Activated CD8-positive, alpha-beta memory T cell treated with anti-CD3 and anti-CD28 coated beads, Interleukin-2, amount 50 U/mL, for 48 hours (primary cell): ENCODE measurements at places on chromosomes 7 and 10.

- DNase-seq = no peak
These were observed 155.8 kb upstream of the RHOBTB1 start for GRCh38 chr10:61099756-61100155.

- no peak for DNase-seq
These were observed 74.3 kb upstream of the GNAI1 start for GRCh38 chr7:80060218-80060806.

GRCh38 chr10:62681211-62681940 is 123.1 kb upstream of the ADO start:
- DNase-seq = peak; percentile 85

DNA sequence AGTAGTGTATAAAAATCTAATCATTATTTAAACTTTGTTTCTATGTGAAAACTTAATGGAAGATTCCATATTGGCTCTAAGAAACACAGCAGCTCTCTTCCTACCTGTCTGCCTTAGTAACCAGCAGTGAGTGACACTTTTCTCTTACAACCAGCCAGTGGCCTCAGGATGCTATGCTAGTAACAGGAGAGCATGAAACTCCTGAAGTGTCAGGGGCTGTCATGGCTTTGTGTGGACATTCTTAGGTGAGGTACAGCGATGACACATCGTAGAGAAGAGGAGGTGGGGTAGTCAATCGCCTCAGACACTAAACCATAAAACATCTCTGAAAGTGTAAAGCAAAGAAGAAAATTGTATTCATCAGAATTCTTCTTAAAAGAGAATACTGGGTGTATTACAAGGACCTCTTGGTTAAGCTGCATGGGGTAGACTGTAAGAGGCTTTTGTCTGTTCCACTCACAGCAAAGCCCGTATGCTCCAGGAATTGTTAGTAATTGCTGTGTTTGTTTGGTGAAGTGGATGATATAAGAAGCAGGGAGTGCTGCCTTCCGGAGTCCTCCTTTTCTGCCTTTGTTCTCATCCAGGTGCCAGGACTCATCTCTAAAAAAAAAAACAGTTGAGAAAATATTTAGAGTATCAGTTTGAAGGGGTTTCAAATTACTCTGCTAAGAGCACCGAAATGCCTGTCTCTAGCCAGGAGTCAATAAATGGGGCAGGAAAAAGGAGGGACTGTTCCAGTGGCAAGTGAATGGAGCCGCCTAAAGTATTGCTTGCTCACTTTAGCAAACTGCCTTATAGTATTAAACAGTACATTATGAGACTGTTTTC is 518.8 kb downstream of the CNTNAP2 start:
- no peak for DNase-seq

DNA sequence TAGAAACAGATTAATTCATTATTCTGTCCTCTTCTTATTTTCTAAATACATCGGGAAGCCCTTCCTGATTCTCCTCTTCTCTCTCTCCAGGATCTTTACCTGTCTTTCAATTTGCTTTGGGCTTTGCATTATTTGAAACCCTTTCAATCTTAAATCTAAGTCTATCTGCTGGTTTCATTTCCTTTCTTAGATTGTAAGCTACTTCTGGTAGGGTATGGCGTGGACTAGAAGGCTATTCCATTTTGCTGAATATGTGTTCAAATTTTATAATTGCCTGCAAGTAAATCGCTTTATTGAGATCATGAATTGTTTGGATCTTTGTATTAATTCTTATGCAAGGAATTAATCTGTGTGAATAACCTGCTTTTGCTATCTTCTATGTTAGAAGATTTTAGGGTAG is 11.1 kb downstream of the STAM start:
- DNase-seq = no peak

GRCh38 chr7:156220701-156221100 is 408.4 kb upstream of the SHH start:
- no peak for DNase-seq

DNA sequence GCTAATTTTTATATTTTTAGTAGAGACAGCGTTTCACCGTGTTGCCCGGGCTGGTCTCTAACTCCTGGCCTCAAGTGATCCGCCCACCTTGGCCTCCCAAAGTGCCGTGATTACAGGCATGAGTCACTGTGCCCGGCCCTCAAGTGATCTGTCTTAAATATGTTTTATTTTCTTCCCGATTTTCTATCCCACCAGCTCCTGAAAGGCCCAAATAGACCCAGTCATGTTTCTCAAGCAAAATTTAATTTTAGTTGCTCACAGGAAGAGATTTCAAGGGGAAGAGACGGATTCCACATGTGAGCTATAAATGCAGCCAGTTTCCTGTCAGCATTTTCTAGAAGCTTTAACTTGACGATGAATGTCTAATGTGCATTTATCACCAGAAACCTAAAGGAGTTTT is 12.0 kb downstream of the DENND10 start:
- no peak for DNase-seq

DNA sequence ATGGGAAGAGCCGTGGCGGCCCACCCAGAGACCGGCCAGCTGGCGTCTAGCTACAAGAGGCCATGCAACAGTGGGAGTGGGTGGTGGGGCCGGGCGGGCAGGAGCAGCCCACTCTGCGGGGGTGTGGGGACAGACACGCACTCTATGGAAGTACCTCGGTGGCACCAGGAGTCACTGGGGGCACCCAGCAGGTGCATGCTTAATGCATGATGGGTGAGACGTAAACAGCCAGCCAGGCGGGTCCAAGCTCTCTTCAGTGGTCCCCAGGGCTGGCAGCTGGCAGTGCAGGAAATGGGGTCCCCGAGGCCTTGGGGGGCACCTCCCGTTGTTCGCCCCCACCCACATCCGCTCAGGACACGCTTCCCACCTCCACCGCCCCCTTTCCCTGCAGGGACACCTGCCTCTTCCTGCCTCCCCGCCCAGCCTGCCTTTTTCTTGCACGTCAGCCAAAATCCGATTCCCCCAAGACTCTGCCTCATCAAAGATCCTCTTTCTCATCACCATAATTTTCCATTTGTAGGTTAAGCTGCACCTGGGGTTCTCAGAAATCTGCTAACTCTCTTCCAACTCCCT is 22.6 kb upstream of the PSMG3 start:
- DNase-seq = no peak

- DNase-seq = no peak
These were observed 109.5 kb upstream of the CDK6 start for GRCh38 chr7:92945840-92946239.

GRCh38 chr7:112263519-112263918 is 57.0 kb downstream of the ZNF277 start:
- no peak for DNase-seq

DNA sequence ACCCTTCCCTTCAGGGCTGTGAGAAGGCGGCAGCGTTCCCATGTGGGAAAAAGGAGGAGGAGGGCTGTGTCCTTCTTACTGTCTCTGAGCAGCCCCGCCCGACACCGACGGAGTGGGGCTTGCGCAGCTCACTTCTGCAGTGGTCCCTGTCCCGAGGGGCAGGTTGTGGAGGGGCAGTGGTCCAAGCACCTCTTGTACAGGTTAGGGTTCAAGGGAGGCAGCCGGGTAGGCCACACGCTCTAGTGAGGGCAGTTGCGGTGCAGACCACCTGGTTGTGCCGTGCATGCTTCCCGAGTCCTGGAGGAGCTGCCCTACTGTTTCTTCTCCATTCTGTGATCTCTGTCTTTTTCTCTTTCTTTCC is 32.8 kb downstream of the AGAP3 start:
- DNase-seq = no peak

GRCh38 chr10:114749014-114749413 is 72.6 kb upstream of the FHIP2A start:
- DNase-seq = no peak

DNA sequence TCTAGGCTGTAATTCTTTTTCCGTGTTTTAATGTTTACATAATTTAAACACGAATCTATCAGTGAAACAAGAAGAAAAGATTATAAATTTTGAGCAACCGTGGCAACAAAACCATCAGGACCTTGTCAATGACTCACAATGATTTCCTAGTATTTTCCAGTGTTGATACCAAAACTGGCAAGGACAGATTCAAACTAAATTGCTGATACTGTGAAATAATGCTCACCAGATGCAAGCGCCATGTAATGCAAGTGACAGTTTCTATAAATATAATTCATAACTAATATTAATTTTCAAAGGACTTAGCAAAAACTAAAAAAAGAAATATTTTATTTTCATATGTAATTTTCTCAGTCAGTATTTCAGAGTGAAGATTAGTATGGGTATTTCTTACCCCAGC is 203.6 kb downstream of the LRRN3 start:
- DNase-seq = no peak

- no peak for DNase-seq
These were observed 58.4 kb upstream of the MACROH2A2 start for GRCh38 chr10:69994262-69994661.

DNA sequence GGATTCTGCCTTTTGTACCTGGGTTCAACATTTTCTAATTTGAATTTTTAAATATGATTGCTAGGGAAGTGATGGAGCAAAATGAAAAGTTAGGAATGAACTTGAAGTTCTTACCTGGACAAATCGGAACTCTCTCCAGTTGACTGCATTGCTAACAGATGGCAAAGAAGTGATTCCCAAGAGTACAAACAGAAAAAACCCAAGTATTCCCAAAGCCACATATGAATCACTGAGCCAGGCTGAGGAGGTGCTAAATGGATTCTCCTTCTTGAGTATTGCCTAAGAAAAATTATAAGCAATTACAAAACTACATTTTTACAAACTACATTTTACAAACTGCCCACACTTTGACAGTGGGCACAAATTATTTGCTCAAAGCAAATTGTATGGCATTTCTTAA is 25.9 kb downstream of the STEAP4 start:
- no peak for DNase-seq

DNA sequence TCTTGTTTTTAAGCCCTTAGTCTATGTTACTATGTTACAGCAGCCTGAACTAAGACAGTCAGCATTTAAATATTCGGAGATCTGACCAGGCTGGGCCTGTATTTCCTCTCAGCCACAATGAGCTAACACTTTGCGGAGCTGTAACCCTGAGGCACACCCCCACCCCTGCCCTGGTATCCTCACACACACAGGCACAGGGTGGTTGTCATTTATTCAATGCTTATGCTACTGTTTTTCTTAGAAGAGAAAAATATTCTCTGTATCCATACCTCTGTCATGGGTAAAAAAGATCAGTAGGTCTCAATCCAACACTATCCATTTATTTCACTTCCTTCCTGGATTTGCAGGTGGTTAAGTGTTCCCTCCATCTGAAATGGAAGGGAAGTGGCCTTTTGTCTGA is 80.3 kb upstream of the TRIL start:
- no peak for DNase-seq

GRCh38 chr7:8176370-8177081 is 85.4 kb downstream of the ICA1 start:
- peak; percentile 65 for DNase-seq

DNA sequence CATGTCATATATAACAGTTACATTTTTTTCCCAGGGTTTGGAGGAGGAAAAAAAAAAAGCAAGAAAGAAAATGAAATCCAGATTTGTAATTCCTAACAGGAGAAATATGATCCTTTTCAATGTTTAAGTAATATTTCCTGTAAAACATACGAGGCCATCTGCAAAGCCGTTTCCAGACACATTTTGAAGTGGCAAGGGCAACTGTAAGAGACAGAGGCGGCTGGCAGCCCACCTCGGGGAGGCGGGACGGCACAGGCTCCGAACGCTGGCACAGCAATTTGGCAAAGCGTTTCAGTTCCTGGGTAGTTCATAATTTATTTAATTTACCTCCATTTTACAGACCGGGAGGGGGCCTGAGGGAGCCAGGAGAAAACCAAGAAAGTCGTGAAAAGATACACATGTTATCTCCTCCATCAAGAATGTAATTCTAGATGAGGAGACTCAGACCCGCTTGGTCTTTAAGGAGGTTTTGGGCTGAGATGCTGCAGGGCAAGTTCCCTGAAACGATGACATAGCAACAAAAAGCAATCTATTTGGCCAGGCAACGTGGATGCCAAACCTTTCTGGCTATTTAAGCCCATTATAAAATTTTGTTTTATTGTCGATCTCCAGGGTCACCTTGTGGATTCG is 448.5 kb upstream of the MKI67 start:
- DNase-seq = no peak

- no peak for DNase-seq
These were observed 51.5 kb downstream of the RBM17 start for GRCh38 chr10:6140141-6140841.

GRCh38 chr7:116588225-116588624 is 63.4 kb downstream of the CAV1 start:
- DNase-seq = no peak

DNA sequence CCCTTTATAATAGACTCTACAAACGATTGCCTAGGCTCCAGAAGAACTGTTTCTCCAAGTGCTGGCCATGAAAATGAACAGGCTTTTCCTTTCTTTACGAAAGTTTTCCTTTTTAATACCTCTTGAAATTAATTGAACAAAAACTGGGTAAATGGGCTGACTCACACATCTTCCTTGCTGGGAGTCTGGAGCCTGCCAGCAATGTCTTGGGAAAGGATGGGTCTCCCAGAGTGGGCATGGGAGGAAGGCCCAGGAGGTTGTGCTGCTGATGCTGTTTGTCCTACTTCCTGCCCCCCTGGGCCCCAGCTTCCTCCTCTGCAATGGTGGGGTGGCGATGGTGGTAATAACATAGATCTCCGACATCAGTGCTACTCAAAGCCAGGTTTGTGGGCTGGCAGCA is 174.1 kb downstream of the RPS24 start:
- no peak for DNase-seq

DNA sequence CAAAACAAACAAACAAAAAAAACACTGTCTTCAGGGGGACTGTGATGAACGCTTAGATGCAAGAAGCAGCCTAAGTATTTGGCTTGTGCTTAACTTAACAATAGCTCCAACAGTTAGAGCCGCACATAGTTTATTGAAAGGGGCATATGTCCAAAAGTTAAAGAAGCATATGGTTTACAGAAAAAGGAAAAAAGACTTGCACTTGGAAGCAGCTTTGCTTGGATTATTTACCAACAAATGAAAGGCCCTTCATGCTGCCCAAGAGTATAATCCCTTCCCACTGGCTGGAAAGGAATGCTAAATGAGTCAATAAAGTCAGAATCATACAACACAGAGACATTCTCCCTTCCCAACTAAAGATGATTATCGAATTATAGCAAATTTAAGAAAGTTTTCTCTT is 77.9 kb downstream of the GLI3 start:
- no peak for DNase-seq

GRCh38 chr10:51047857-51048256 is 26.4 kb upstream of the PRKG1 start:
- DNase-seq = no peak

DNA sequence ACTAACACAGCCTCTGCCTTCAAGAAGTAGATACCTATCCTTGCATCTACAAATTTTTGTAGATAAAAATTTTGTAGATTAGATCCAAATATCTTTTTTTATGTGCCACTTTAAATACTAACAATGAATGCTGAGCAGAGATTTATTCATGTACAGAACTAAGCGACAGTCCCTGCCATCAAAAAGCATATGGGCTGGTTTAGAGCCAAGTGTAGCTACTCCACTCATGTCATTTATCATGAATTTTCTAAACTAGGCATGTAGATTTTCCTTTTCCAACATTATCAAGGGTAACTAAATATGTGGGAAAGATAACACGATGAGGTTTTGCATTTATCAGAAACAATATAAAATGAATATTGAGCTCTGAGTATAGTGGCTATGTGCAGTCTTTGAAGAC is 857.5 kb downstream of the XPNPEP1 start:
- no peak for DNase-seq
